GM23248 (cell line): ENCODE measurements at places on chromosomes 5 and 9.
A peak's percentile ranks its signal among the peaks of the same experiment; 100 is the strongest.

DNA sequence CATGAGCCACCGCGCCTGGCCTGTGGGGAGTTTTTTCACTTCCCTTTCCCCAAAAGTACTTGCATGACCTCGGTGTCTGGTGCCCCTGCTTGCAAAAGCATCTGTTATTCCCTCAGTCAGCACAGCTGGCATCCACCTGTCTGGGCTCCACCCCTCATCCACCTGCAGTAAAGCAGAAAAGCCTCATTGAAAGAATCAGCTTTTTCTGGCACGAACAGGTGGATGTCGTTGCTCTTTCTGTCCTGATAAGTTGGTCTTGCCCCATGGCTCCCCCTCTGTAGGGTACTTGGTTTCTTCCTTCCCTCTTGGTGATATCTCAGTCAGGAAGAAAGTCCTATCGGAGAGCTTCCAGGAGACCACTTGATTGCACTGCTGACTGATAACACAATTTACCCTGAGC lies 37.4 kb downstream of the WWC1 start:
- no peak for DNase-seq

- DNase-seq, result no peak
Measured at GRCh38 chr5:16727755-16728325, 111.0 kb upstream of the RETREG1 start.

DNA sequence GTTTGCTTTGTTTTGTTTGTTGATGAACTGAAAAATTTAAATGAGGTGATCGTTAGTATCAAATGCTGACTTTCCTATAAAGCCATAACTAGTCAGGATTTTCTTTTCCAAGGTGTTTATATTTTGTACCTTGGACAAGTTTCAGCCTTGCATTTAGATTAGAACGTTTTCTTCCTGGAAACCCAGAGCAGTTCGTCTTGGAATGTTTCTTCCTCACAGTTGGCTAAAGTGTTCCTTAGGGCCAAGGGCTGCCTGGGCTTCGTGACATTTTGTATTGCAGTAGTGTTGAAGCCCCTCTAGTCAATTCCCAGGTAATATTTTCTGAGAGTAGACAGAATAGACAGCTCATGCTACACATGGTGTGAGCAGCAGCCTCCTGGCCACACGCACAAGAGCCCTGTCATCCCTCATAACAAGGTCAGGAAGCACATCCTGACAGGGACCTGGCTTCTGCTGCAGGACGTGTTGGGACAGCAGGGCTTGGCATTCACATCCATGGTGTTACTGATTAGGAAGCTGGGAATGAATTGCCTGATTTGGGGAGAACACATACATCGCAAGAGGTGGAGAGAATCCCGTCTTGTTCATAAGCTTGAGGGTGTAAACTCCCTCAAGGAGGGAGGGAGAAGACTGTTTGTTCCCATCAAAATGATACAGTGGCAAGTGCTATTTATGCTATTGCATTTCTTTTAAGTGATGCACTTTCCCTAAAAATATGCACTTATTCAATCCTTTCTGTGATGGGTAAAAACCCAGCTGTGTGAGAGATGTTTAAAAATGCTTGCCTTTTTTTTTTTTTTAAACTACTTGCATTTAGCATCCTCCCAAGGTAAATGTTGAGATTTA lies 31.7 kb downstream of the FUBP3 start:
- no peak for DNase-seq

- peak; percentile 97 for DNase-seq
Measured at GRCh38 chr5:93078082-93079038, 502.7 kb downstream of the NR2F1-AS1 start.

GRCh38 chr9:126430124-126430523 lies 103.5 kb downstream of the MVB12B start:
- DNase-seq, result no peak
